ENCODE measurements at places on chromosomes 11 and 22.

GRCh38 chr11:134562941-134563471 is 151.0 kb upstream of the B3GAT1 start:
- DNase-seq: peak; percentile 6

DNA sequence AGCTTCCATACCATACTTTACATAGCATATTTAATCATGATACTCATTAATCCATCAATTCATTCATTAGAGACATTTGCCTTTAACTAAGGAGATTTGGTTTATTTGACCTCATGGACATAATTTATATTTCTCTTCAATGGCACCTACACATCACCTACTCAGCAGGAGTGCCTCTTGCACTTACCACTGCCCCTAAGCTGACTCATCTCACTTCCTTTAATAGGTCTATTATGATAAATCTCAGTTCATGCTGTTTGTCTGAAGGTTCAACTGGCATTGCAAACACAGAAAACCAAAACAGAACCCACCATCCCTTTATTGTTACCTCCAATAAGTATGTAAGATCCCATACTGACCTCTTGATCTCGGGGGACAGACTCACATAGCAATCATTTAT is 186.7 kb downstream of the LUZP2 start:
- DNase-seq: no peak

DNA sequence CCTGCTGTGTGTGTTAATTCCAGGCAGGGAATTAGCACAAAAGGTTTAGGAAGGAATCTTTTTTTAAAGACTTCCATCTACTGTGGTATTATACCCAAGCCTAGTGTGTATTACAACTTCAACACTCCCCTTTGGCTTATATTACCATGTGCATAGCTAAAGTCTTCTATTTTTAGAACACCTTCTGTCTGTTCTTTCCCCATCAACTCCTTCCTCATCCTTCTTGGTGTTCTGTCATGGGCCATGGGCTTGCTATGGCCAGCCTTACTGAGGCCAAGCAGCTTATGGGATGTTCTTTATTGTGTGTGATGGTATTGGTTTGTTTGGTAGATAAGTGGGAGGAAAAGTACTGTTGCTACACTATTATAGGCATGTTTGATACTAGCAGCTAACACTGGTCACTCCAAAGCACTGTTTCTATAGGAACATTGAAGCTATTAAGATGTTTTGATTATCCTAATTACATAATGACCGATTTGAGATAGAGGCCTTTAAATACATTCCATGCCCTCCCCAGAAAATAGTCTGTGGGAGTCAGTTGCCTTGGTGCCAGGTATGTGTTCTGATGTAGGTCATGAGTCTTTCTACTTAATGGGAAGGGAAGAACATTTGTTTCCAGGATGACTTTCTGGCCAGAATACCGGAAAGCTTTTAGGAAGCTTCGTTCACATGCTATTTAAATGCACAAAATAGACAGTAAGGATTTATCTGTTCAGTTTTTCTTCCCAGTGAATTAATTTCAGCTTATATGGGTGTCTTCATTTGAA is 16.5 kb downstream of the MCAM start:
- no peak for DNase-seq

DNA sequence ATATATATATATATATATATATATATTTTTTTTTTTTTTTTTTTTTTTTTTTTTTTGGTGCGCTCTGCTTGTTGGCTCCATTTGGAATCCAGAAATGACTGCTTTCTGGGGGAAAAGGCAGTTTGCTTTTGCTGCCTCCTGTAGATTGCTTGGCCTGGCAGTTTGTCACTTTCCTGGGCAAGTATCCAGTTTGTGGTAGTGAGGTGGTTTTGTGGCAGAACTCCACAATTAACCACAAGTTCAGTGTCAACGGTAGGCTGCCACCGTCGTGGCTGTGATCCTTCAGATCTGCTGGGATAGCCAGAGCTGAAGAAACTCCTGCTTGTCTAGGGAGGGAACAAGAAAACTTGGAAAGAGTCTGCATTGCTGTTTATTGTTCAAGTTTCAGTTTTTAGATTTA is 5.0 kb upstream of the PDE3B start:
- DNase-seq: no peak

DNA sequence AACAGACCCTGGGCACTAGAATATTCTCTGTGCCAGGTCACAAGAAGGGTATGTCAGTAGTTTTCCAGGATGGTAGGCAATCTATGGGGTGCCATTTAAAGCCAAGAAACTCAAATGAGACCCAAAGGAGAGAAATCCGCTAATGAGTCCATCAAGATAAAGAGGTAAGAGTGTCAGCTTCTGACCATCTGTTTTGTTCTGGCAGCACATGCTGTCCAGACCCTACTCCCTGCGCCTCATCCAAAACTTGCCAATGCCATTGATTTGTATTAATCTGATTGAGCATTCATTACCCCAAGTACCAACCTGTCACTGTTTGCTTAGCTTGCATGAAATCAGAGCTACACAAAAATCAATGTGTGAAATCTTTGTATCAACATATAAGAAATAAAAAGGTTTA is 229.0 kb downstream of the BLID start:
- DNase-seq: no peak
